Common myeloid progenitor, CD34-positive (primary cell): ENCODE measurements at places on chromosomes 1 and 21.

DNA sequence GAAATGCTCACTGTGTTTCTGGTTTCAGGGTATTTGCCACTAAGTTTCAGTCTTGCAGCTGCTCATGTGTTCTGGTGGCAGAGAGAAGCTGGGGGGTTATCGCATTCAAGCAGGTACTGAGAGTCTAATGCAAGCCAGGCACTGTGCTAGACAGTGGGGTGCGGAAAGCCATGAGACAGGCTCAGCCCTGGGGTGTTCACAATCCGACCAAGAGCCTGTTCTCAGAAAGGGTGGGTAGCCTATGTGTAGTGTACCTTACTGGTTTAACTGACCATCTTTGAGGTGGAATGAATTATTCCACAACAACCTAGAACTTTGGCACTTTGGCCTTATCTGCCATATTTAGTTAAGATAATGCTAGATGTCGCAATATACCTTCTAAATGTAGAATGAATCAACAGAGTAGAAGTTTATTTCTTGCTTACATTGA, 55.3 kb upstream of the ROR1 start:
- no peak for DNase-seq

GRCh38 chr1:36161641-36162531, 5.9 kb downstream of the MAP7D1 start:
- peak; percentile 47 for DNase-seq

DNA sequence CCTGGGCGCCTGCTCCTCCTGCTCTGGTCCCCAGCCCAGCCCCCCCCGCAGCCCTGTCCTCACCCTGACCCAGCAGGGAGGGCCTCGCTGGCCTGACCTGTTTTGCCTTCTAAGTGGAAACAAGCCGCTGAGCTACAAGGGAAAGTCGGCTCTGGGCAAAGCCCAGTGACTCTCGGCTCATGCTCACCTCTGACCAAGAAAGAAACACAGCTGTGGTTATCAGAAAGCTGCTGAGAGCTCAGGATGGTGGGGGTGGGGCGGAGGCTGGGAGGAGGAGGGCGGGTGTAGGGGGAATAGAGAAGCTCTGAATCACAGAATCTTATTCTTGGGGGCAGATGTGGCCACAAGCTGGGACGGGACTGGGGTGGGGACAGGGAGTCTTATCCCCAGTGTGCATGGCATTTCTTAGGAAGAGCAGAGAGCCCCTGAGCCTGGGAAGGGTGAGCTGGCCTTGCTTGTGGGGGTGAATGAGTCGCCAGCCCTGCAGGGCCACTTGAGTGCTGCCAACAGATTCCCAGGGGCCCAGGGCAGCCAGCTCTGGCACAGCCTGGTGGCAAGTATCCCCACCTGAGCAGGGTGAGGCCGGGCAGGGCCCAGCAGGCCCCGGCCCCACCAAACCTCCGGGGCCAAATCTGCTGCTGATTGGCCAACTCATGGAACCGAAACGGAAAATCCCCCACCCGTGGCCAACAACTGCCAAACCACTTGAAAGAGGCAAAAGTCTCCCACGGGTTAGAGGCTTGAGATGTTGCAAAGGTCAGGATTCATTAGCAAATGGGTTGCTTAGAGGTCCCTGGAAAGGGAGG, 120.6 kb downstream of the SPSB1 start:
- peak; percentile 71 for DNase-seq

DNA sequence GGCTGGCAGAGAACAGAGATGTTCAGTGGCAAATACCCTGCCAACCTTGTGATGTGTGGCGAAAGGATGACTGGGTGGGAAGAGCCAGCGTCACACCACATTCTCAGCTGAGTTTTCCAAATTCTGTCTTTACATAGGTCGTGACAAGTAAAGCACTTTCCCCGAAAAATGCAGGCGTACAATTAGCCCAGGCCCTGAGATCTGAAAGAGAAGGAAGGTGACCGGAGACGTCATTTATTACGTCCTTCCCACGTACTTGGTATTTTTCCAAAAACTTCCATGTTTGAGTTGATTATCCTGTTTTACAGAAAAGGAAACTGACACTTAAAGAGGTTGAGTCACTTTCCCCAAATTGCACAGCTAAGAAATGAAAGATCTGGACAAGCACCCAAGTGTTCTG, 413.3 kb downstream of the PRDM2 start:
- no peak for DNase-seq

DNA sequence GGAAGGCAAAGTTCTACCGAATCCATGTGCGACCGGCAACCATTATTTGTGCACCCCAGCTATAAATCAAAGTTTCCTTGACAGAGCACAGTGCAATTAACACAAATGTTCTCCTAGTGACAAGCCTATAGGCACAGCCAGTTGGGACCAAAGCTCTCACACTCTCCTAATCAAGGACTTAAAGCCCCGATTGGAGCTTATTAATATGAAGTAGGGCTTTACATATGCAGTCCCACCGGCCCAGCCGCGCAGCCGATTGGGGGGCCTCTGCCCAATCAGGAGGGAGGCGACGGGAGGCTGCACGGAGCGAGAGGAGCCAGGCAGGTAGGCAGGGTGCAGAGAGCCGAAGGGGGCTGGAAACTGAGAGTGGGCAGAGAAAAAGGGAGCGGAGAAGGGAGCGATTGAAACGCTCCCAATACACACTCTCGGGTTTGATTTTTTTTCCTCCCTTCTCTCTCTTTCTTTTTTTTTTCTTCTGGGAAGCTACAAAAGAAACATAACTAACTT, at the start of gene ESRRG:
Gene ESRRG (minus strand): TSS at position 156 of the 507 bp plus-strand sequence. CDS start 130 bp downstream, at position 26.
- DNase-seq, result peak; percentile 7

- no peak for DNase-seq
Measured at GRCh38 chr1:111593403-111594305, 25.9 kb upstream of the RAP1A start.

DNA sequence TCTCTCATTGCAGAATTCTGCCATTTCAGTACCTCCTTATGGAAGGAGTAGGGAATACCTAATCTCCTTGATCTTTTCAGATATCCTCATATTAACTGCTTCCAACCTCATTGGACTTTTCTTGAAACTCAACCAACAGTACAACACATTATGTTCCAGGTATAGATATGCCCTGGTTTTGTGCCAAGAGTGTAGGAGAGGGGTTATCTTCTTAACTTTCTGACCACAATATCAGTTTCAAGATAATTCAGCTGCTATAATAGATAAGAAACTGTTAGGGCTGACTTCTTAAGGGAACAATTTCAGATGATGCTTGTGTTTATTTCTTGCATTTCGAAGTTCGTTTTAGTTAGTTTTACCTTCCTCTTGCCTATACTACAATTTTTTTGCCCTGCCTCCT, 2.1 kb upstream of the LPGAT1 start:
- peak; percentile 9 for DNase-seq

DNA sequence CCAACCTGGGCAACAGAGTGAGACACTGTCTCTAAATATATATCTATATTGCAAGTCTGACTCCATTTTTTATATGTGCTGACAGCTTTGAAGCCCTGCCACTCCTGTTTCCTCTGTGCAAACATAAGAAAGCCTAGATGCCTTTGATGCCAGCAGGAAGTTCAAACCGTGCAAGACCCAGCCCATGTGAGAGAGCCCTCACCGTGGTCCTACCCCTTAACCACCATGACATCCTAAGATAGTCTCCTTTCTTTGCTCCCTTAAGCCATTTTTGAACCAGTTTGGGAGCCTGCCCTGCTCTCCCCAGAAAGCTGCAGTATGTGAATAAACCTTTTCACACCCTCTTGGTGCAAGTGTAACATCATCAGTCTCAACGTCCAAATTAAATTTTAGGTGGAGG, 3.7 kb upstream of the DIPK1A start:
- no peak for DNase-seq

- peak; percentile 92 for DNase-seq
Measured at GRCh38 chr1:235892734-235893413, 26.2 kb upstream of the LYST start.

- peak; percentile 83 for DNase-seq
Measured at GRCh38 chr1:225896937-225897549, 8.1 kb upstream of the LEFTY1 start.

- DNase-seq, result no peak
Measured at GRCh38 chr1:199302554-199302953, 663.7 kb downstream of the PTPRC start.

- no peak for DNase-seq
Measured at GRCh38 chr1:70034403-70034802, 171.0 kb downstream of the LRRC40 start.

DNA sequence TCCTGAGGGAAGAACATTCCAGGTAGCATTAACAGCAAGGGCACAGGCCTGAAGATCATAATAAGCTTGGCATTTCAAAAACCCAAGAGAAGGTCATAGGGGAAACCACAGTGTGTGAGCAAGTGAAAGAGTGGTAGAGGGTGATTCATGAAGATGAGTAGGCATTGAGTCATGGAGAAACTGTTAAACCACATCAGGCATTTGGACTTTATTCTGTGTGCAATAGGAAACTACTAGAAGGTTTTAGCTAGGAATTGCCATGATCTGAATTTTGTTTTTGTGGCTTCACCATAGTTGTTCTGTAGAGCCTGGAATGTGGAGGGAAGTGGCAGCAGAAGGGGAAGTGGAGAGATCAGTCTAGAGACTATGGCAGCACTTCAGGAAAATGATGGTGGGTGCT, 359.0 kb upstream of the PTBP2 start:
- DNase-seq, result no peak

GRCh38 chr21:42160111-42160721, 58.7 kb upstream of the ABCG1 start:
- peak; percentile 81 for DNase-seq

DNA sequence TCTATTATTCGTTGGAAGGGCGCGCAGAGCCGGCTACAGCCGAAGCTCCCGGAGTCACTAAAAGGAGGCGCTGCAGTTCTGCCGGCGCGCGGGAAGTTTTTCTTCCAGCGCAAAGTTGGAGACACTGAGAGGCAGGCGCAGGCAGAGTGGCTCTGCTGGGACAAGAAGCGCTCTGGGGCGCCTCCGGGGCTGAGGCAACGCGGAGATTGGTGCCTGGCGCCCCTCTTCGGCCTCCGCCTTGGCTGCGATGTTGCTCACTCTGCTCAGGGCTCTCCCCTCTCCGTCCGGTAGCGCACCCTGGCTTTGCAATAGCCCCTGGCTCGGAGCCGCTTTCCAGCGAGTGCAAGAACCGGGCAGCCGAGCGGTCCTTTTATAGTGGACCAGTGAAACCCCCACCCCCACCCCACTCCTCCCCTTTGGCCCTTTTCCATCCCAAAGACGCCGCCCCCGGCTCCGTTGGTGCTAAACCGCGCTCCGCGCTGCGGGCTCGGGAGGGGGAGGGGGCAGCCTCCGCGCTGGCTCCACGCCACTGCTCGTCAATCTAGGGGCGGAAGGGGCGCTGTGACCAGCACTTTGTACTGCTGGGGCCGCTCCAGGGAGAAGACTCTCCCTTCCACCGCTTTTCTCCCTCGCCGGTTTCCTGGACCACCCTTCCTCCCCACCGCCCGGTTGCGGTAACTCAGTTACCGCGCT, at the start of gene ADAMTS1:
Gene ADAMTS1 (minus strand): TSS at position 344 of the 693 bp plus-strand sequence. CDS start 455 bp downstream, outside the sequence.
- DNase-seq, result peak; percentile 64

DNA sequence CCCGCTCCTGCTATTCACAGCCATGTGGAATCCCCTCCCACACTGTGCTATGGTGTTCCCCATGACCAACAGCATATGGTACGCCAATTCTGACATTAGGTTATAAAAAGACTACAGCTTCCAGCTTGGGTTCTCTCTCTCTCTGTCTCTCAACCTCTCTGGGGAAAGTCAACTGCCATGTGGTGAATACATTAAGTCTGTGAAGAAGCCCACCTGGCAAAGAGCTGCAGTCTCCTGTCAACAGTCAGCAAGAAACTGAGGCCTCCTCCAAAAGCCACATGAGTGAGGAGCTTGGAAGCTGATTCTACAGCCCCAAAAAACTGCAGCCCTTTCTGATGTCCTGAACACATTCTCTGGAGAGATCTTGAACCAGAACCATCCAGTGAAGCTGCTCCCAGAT, 25.0 kb upstream of the LRRC38 start:
- no peak for DNase-seq

DNA sequence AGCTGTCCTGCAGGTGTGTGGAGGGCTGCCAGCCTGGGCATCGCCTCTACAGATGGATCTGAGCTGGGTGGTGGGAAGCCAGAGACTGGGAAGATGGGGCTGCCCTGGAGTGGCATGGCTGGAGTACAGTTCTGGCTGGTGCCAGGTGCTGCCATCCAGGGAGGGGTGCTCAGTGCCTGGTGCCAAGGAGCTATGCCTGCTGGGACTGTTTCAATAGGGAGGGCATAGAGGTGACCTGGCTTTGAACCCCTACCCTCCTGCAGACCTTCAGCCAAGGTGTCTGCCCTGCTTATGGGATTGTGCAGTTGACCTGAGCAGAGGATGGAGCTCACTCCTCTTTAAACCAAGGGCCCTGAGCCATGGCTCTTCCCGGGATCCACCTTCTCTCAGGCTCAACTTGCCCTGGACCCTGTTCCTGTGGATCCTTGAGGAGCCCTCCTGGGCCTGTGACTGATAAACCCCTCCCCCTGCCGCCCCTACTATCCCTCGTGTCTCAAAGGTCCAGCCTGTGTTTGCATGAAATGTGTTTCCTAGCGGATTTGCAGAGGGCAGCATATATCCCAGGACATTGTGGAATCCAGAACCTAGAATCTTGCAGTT, 48.7 kb downstream of the PTPRU start:
- DNase-seq, result no peak

DNA sequence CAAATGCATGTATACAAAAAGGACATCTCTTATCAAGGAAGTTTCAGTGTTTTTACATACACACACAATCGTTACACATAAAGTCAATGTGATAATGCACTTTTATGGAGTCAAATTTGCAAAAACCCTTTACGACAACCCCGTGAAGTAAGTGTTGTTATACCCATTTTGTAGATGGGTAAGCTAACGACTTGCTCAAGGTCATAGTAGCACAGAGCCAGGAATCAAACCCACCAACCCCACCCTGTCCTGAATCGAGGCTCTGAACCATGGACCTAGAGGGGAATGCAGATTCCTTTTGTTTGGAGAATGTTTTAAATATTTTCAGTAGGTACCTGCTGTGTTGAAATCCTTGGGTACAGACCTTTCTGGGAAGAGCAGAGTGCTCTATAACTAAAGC, 77.4 kb upstream of the ARTN start:
- DNase-seq, result no peak

DNA sequence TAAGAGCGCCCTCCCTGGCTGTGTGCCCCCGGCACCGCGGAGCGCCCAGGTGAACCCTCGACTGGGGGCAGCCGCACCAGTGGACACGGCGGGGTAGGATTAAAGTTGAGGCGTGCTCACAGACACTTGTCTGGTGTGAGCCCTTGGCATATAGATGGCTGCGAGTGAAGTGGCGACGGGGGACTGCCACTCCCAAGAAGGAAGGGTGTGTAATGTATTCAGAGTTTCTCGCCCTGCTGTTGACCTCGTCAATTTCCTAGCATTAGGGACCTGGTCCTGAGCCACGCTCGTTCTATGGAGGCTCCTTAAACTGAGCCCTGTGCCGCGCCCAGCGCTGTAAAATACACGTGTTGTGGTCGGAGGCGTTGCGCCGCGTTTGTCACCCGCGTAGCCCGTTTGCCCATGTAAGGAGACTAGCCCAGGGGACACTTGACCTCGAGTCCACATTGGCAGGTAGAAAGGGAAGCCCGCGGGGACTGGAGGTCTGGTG, 554 bp downstream of the EVA1C start:
- DNase-seq, result no peak
